ENCODE measurements at places on chromosomes 11 and 22. TPM values are rescaled to one million over a fixed set of nuclear protein-coding genes. Genes with fewer than 3 reads are reported as not detected.

IGLL5 gene
- total RNA-seq = 1.5 TPM

TMEM121B gene
- total RNA-seq = 1.7 TPM

JHY gene
- total RNA-seq = 2.4 TPM

CASTOR1 gene
- 19.1 TPM for total RNA-seq

SPI1 gene
- 35.3 TPM for total RNA-seq

CD82 gene
- 152 TPM for total RNA-seq

PNPLA5 gene
- not detected for total RNA-seq

FGF4 gene
- total RNA-seq = not detected

KDM4E gene
- total RNA-seq = not detected

TESMIN gene
- total RNA-seq = 4.9 TPM

RAG1 gene
- total RNA-seq = 2.6 TPM

OR2AG2 gene
- total RNA-seq = not detected

IL18 gene
- total RNA-seq = 34.3 TPM

MS4A4A gene
- total RNA-seq = 28.9 TPM

MRGPRE gene
- 0.29 TPM for total RNA-seq

YAP1 gene
- 154 TPM for total RNA-seq

ROBO3 gene
- 12.9 TPM for total RNA-seq

MAPK8IP1 gene
- 16.3 TPM for total RNA-seq

OR9G4 gene
- not detected for total RNA-seq

SMC1B gene
- not detected for total RNA-seq

Data from mucosa of gallbladder (tissue), 1 donor.